ENCODE measurements at places on chromosomes 2 and 18.

- DNase-seq = no peak
Measured at GRCh38 chr2:205175831-205176230, 506.5 kb upstream of the NRP2 start.

GRCh38 chr2:124092651-124093050, 67.6 kb downstream of the CNTNAP5 start:
- DNase-seq = no peak

DNA sequence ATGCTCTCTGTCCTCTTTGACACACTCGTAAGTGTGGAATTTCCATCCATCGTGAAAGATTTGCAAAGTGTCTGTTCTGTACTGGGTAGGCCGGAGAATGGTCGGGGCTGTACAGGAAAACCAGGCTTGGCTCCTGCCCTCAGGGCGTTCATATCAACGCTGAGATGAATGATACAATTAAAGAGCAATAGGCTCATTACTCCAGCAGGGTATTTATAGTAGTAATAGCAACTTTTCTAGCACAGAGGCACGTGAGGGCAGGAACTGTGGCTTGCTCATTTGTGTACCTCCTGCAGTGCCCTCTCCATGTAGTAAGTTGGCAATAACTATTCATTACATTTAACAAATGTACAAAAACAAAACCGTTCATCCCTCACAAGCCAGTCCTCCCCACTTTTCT, 5.3 kb upstream of the NCK2 start:
- DNase-seq = no peak

DNA sequence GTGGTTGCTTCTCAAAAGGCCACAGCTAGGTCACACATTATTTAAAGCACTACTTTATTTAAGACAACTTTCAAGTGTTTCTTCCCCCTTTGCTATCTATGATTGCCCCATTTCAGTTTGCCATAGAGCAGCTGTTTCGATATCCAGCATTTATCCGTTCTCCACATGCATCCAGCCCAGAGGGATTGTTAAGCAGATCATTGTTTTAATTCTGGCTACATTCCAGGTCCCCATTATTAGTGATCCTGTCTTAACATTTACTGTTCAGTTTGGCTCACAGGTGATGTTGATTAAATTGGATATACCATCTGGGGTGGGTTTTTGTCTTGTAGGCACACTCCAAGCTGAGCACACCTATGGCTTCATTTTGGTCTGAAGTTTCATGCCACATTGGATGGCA, 638.7 kb downstream of the ZEB2 start:
- no peak for DNase-seq

DNA sequence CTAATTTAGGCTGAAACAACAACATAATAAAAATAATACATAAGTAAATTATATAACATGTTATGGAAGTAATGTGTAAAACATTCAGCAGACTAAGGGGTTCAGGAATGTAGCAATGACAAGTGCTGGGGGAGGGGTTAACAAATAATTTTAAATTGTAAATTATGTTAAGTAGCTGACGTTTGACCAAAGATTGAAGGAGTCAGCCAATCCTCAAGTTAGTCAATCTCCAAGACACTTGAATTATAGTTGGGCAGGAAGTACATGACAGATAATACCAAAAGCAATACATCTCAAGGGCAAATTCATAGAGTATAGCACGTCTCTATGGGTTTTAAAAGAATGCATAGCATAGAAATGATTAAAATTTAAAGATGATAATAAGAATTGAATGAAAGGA, 89.1 kb downstream of the KCNH7 start:
- no peak for DNase-seq

- DNase-seq = no peak
Measured at GRCh38 chr2:176200971-176201370, 12.5 kb downstream of the HOXD1 start.

- DNase-seq = no peak
Measured at GRCh38 chr2:228140934-228141528, 40.5 kb downstream of the SPHKAP start.

GRCh38 chr18:59957957-59958356, 58.2 kb downstream of the PMAIP1 start:
- DNase-seq = no peak

DNA sequence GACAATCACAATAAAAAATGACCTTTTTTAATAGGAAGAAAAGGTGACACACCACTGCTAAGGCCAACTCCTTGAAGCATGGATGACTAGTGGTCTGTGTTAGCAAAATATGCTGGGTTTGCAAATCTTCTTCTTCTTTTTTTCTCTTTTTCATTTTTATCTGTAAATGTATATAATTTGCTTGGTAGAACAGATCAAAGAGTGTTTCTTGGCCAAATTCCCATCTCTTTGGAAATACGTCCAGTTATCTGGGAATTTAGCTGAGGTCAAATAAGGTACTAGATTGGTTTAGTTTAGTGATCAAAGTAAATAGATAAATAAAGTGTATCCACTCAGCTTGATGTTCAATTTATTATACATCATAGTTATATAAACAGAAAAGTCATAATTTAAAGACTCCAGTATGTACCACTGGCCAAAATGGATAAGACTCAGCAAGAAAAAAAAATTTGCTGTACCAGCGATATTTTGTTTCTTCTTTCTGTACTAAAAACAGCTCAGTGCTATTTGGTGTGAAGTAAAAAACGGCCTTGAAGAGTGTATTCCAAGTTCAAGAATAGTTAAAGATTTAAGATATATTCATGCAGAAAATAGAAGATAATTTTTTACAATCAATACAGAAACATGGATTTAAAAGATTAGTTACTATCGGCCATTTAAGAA, 738.6 kb upstream of the PIK3C3 start:
- no peak for DNase-seq

- DNase-seq = no peak
Measured at GRCh38 chr2:221569871-221570270, 2.2 kb downstream of the EPHA4 start.

DNA sequence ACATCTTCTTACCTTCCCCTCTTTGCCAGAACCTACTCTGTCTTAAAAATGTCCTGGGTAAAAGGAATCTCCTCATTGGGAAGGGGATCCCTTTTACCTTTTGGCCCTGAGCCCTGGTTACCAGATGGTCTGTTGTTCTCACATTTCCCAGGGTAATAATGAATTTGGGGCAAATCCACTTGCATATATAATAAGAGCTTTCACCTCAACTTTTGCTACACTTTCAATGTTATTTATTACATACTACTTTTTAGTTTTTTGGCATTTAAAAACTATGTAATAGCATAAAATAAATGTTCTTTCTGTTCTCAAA, 15.0 kb downstream of the CERS6 start:
- DNase-seq = no peak

GRCh38 chr18:76490670-76491472, 4.2 kb downstream of the ZNF516 start:
- no peak for DNase-seq

GRCh38 chr2:175234650-175235049, 53.1 kb upstream of the ATP5MC3 start:
- DNase-seq = no peak

GRCh38 chr2:10038123-10038522, 5.2 kb upstream of the KLF11 start:
- no peak for DNase-seq

- no peak for DNase-seq
Measured at GRCh38 chr18:79424008-79424565, 28.4 kb downstream of the NFATC1 start.

GRCh38 chr2:113232740-113233139, 46.0 kb downstream of the PAX8 start:
- no peak for DNase-seq

GRCh38 chr18:35547008-35547605, 34.4 kb upstream of the GALNT1 start:
- no peak for DNase-seq

DNA sequence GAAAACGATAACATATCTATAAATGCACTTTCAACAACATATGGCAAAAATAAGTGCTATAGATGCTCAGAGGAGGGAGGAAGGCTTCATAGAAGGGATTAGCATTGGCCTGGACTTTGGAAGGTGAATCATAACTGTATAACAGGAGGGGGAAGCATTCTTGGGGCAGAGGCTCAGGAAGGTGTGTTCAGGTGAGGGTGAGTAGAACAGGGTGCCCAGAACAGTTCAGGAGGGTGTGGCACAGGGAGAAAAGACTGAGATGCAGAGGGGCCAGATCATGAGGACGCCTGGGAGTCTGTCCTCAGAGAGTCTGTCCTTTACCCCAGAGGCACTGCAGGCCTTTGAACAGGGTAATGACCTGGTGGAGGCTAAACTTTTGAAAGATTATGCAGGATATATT, 29.3 kb upstream of the MEP1B start:
- DNase-seq = no peak

DNA sequence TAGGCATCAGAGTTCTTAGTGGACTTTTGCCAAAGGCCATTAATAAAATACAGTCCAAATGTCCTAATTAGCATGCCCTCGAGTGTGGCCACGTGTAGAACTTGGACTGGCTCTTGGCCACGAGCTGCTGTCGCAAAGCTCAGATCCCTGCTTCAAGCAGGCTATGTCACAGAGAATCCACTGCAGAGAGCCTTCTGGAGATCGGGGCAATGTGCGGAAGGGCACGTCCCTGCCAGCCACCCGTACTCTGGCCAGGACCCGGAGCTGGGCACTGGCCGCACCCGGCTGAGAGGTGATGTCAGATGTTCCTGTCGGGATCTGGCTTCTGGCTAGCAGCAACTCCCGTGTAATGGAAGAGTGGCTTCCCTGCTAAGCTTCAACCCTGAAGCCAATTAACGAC, 432.7 kb upstream of the ID2 start:
- no peak for DNase-seq

GRCh38 chr2:37090019-37090477, 5.7 kb downstream of the GPATCH11 start:
- no peak for DNase-seq

DNA sequence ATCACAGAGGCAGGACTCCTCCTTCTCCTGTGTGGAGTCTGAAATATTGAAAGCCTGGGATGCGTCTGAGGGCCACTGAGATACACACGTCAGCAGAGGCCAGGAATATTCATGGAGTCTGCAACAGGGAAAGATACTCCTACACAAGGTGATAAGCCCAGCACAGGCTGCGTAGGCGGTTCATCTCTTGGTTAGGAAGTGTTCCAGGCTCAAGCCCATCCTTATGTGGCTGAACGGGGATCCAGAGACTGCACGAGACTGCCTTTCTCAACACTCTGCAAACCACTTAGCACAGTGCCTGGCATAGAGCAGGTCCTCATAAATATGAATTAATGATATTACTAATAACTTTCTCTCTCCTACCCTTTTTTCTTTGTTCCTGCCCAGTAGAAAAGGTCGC, 29.2 kb upstream of the AGPS start:
- no peak for DNase-seq

DNA sequence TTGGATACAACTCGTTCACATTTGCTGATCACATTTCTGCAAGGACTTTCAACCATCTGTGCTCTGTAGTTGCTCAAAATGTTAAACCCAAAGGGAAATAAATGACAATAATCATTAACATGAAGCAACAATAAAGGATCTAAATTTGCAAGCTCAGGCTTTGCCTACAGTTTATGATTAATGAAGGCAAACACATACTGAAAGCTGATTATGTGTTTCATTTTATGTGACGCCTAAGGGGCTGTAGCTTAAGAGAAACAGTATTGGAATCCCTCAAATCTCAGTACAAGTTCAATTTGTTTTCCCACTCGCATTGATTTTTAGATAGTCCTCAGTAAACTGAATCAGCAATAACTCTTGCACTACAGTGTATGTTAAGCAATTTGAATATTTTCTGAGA, 160.3 kb upstream of the FSIP2 start:
- no peak for DNase-seq

DNA sequence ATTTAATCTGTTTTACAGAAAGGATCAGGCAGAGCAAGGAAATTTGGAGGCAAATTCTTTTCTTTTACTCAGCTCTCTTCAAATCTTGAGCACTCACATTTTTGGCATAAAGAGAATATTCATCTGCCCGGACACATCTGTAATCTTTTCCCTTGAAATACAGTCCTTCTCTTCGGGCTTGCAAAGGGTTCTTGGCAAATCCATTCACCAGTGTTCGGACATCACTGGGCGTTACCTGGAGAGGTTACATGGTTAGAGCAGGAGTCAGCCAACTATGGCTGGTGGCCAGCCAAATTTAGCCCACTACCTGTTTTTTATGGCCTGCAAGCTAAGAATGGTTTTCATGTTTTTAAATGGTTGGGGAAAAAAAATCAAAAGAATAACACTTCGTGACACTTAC, 2.1 kb downstream of the PFN4 start:
- DNase-seq = no peak

- DNase-seq = no peak
Measured at GRCh38 chr2:163602196-163602595, 133.6 kb downstream of the FIGN start.

DNA sequence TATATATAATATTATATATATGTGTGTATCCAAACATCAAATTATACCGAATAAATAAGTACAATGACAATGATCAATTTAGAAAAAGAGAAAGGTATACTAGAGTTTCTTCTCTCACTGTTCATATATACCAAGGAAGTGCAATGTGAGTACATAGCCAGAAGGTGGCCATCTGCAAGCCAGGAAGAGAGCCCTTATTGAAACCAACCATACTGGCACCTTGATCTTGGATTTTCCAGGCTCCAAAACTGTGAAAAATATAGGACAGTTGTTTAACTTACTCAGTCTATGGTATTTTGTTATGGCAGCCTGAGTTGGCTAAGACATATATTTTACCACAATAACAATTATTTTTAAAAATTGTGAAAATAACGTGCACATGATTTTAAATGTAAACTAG, 1490.2 kb upstream of the SLC39A10 start:
- no peak for DNase-seq

DNA sequence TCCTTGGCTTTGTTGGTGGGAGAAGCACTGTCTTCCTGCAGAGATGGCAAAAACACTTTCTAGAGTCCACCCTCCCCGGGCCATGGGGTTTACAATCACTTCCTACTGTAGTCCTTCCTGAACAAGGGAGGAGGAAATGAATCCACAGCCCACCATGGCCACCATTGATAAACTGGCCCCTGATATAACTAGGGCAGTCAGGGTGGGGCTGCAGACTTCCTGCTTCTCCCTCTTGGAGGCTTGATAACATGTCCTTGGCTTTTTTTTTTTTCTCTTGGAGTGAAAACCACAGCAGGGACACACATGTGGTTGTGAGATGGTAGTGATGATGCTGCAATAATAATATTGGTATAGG, 437.8 kb downstream of the ZNF521 start:
- DNase-seq = no peak

DNA sequence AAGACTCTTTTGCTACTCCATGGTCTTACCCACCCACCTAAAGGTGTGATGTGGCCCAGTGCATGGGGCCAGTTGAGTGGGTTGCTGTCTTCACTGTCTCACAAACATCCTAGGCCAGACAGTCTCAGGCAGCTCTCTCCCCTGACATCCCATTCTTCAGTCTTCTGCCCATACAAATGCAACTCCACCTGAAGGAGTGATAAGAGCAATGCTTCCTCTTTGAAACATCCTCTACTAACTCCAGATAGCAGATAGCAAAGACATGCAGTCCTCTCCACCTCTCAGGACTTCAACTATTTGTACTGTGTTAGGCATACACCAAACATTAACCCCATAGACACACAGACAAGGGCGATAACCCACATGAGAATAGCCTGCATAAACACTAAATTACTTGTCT, 71.3 kb downstream of the MTHFD2 start:
- DNase-seq = no peak

GRCh38 chr2:223956300-223956699, 963 bp upstream of the MRPL44 start:
- no peak for DNase-seq

All from esophagus squamous epithelium (tissue), 5 donors.